ENCODE measurements at places on chromosomes 3 and 15. TPM values are rescaled to one million over a fixed set of nuclear protein-coding genes. Genes with fewer than 3 reads are reported as not detected.

IMPDH2 gene
- total RNA-seq = 153 TPM

NR2E3 gene
- total RNA-seq = 0.31 TPM

ACTRT3 gene
- 3.0 TPM for total RNA-seq

SPINK8 gene
- not detected for total RNA-seq

BUB1B gene
- 25.8 TPM for total RNA-seq

MUC20 gene
- total RNA-seq = 0.64 TPM

SHC4 gene
- 0.92 TPM for total RNA-seq

ALDH1A3 gene
- 14.5 TPM for total RNA-seq

Measured in A549 treated with Hydrocortisone at 1 μM for 4 hours (cell line).